ENCODE measurements at places on chromosomes 13 and 19.

- no peak for DNase-seq
These were observed 7.7 kb downstream of the NDUFB7 start for GRCh38 chr19:14563989-14564651.

DNA sequence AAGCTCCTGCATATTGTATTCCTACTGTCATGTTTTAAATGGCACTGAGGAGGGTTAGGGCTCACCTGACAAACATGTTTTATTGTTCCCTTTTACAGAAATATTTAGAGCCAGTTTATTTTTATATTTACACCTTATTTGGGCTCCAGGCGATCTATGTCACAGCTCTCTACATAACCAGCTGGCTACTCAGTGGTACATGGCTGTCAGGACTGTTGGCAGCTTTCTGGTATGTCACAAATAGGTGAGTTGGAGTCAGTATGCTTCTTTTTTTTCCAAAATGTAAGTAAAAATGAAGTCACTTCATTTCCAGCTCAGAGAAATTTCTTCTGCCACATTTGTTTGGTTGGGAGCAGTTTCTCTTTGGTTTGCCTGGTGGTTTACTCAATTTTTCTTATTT lies 31.5 kb downstream of the DPY19L3 start:
- no peak for DNase-seq

GRCh38 chr13:101144808-101145419 lies 271.4 kb downstream of the NALCN start:
- no peak for DNase-seq

- peak; percentile 87 for DNase-seq
These were observed 113.2 kb upstream of the SOX21 start for GRCh38 chr13:94825507-94825906.

DNA sequence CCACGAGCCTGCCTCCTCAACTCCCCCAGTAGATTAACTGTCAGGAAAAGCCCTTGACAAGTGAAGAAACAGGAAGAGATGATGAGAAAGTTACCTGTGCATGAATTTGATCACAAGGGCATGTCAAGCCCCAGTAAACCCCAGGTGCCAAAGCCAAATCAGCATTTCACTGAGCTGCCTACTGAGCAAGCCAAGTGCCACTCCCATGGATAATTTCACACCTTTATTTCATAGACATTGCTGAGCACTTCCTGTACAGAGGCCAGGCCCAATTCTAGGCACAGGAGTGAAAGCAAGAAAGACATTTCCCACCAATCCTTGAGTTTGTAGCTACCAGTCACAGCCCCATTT lies 2.4 kb downstream of the GADD45GIP1 start:
- no peak for DNase-seq

DNA sequence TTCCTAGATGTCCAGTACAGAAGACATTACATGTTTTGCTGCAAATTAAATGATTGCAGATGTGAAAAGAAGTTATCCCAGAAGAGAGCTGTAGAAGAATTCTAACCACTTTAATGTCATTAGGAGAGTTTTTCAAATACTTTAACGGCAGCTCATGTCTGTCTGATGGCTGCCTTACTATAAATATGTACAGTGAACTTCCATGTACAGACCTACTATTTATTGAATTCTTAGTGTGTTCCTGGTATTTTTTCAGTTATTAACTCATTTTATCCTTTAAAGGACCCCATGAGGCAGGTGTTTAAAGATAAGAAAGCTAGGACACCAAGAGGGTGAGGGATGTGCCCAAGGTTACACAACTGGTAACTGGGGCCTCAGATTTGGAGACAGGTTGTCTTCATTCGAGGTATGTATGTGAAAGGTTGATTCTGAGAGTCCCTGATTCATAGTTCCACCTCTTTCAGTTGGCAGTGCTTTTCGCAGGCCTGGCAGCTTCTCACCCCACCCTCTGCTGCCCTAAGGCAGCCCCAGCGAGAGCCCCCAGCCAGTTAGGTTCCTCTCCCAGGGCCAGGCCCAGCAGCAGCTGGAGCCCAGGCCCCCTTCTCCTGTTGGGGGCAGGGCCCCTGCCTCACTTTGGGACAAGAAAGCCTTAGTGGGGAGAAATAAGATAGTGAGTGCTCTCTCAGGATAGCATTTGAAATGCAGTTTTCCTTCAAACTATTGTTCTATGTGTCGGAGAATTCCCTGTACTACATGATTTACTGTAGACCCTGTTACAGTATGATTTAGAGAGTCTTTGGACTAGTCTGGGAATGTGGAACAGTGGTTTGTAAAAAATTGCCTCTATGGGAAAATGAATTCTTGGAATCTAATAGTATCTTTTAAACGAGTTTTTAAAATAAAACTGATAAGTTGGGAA lies 67.7 kb upstream of the TEX29 start:
- DNase-seq: no peak

- DNase-seq: no peak
These were observed 29.9 kb upstream of the ARGLU1 start for GRCh38 chr13:106597749-106598395.

GRCh38 chr13:97367016-97367822 lies 66.8 kb upstream of the RAP2A start:
- no peak for DNase-seq

- peak; percentile 22 for DNase-seq
These were observed 144.1 kb upstream of the TMTC4 start for GRCh38 chr13:100818711-100819110.

GRCh38 chr19:30029721-30030510 lies 87.9 kb downstream of the URI1 start:
- no peak for DNase-seq

DNA sequence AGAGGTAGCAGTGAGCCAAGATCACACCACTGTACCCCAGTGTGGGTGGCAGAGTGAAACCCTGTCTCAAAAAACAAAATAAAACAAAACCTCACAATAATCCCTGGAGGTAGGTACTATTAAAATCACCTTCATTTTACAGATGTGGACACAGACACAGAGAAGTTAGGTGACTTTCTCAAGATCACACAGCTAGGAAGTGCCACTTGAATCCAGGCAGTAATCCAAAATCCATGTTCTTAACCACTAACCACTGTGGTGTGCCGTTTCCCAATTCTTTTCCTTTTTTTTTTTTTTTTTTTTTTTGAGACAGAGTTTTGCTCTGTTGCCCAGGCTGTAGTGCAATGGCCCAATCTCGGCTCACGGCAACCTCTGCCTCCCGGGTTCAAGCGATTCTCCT lies 9.0 kb downstream of the PPP1R14A start:
- DNase-seq: no peak

DNA sequence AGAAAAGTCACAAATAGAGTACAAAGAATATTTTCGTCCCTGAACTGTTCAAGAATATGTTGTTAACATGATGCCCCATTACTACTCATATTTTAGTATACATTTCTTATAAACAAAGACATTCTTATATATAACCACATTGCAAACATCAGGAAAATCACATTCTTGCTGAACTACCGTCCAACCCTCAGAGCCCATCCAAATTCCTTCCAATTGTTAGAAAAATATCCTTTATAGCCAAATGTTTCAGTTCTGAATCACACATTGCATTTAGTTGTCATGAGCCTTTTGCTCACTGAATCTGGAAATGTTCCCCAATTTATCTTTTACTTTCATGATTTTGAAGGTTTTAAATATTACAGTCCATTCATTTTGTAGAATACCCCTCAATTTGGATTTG lies 467.8 kb upstream of the ARGLU1 start:
- DNase-seq: no peak

DNA sequence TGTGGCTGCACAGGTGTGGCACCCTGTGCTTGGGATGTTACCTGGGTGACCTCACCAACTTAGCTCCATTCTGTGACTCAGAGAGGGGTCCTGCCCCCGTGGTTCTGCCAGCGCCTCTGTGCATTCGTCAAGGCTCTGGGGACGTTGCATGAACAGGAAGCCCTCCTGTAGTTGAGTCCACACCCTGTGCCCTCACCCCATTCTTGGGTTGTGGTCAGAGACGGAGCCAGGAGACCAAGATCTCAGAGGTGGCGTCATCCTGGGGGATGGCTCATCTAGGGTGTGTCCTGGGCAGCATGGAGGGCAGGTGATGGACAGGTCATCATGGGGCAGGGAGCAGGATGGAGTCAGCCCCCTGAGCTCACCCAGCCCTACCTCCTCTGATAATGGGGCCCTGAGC lies 2.5 kb downstream of the COX6B2 start:
- DNase-seq: no peak

DNA sequence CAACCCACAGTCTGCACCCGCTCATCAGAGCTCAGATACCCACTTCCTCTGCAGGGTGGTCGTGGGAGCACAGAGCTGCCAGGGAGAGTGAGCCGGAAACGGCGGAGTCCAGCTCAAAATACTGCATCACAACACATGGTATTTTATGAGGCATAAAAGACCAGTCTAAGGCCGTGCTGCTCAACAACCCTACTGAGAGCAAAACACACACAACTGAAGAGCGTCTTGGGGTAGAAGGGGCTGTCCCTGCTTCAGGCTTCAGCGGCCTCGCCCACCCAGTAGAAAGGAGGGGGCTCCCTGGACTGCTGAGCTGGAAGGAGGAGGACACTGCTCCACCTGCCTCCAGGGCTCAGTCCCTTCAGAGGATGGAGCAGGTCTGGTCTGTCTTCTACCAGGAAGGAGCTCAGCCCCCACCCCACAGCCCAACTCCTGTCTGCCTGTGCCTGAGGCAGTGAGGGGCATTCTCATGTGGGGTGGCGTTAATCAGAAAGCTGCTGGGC lies 36.9 kb downstream of the NAXD start:
- no peak for DNase-seq

DNA sequence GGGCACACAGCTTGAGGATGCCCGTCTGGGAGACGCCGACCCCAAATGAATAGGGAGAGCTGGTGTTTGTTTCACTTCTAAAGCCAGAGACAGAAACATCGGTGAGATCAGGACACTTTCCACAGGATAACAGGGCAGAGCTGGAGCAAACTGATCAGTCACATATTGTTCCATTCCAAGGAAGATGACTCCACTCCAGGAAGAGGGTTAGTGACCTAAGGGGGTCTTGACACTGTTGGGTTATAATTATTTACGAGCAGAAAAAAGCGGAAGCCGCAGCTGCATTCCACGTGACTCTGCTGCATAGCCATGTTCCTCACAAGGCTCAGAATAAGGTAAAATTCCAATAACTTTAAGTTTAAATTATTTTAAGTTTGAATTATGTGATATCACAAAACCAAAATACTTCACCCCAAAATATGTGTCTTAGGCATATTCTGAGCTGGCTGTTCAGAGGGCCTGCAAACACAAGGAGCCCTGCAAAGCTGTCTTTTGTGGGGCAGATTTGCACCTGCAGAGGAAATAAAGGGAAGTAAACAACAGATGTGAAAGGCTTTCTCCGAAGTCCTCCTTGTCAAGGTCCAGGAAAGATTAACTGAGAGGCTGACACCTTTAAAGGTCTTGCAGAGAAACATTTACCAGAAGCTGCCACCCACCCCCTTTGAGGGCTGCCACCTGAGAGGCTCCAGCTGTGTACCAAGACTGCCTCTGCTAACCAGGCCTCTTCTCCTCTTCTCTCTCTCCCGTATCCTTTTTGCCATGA lies 819.2 kb downstream of the UQCRFS1 start:
- DNase-seq: no peak

DNA sequence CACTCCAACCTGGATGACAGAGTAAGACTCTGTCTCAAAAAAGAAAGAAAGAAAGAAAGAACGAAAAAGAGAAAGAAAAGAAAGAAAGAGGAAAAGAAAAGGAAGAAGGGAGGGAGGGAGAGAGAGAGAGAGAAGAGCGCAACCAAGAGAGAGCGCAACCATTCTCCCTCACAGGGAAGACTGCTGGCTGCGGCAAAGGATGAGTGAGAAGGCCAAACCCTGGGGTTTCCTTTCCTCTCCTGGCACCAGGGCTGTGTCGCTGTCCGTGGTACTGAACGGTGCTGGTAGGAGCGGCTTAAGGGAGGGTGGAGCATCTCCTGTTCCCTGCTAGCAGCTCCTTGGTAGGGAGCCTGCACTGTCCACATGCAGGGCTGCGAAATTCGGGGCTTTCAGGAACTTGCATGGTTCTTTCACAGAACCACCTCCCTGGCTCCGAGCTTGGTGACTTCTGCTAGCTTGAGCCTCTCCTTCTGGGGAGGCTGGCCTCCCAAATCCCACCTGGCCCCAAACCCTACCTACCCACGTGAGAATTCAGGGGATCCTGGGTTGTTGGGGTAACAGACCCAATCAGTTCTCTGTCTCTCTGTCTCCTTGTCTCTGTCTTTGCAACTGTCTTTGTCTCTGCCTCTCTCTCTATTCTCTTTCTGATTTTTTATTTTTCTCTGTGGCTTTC lies 51.1 kb upstream of the ZNRF4 start:
- DNase-seq: peak; percentile 29

- no peak for DNase-seq
These were observed 8.4 kb downstream of the PALM3 start for GRCh38 chr19:14053500-14053899.

- DNase-seq: no peak
These were observed 58.8 kb upstream of the C1QTNF9B start for GRCh38 chr13:23956106-23956505.

- no peak for DNase-seq
These were observed 14.5 kb downstream of the LMTK3 start for GRCh38 chr19:48496959-48497727.

DNA sequence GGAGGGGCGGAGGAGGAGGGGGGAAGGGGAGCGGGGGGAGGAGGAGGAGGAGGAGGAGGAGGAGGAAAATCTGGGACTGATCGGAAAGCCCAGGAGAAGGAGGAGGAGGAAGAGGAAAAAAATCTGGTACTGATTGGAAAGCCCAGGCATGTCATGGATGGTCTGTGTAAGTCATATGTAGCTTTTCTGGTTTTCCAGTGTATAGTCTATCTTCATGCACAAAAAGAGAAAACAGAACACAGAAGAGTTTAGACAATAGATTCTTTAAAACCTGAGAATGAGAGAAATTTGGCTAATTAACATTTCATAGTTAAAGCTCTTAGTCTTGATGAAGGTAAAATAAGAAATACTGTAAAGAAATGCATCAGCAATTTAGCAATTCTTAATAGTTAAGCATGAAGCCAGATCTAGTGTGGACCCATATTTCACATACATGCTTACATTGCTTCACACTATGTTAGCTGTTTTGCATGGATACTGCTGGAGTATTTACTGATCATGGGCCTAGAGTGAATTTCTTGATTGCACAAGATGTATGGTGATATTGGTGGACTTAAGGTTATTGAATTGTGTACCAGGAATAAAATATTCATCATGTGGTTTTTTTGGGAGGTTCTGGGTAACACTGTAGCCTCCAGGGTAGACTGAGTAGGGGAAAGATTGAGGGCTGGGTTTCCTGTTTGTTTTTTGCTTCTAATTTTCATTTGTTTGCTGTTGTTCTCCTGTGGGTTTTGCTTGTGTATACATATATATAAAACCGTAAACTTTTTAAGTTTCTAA lies 41.4 kb downstream of the SUCLA2 start:
- DNase-seq: no peak

DNA sequence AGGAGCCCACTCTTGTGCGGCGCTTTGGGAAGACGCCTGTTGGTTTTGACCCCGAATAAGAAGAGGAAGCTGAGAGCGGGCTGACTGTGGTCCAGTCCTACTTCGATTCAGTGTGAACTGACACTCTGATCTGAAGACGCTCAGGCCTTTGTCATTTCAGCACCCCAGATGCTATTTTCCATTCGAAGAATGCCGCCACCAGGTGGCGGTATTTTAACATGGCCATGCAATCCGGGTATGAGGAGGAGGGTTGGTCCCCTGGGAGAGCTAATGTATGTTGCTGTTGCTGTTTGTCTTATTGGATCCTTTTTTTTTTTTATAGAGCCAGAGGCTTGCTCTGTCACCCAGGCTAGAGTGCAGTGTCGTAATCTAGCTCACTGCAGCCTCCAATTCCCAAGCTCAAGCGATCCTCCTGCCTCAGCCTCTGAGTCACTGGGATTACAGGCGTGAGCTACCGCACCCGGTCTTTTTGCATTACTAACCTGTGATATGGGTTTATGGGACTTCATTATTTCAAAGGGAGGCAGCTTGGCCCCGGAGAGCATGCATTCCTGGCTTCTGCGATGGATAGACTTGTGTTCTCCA lies 803 bp upstream of the TIMM44 start:
- DNase-seq: peak; percentile 85

- DNase-seq: peak; percentile 17
These were observed 175.1 kb upstream of the KL start for GRCh38 chr13:32840989-32841713.

Measured in posterior cingulate gyrus (tissue), 11 donors.